ENCODE measurements at places on chromosomes 4 and X.
A peak's percentile ranks its signal among the peaks of the same experiment; 100 is the strongest.

DNA sequence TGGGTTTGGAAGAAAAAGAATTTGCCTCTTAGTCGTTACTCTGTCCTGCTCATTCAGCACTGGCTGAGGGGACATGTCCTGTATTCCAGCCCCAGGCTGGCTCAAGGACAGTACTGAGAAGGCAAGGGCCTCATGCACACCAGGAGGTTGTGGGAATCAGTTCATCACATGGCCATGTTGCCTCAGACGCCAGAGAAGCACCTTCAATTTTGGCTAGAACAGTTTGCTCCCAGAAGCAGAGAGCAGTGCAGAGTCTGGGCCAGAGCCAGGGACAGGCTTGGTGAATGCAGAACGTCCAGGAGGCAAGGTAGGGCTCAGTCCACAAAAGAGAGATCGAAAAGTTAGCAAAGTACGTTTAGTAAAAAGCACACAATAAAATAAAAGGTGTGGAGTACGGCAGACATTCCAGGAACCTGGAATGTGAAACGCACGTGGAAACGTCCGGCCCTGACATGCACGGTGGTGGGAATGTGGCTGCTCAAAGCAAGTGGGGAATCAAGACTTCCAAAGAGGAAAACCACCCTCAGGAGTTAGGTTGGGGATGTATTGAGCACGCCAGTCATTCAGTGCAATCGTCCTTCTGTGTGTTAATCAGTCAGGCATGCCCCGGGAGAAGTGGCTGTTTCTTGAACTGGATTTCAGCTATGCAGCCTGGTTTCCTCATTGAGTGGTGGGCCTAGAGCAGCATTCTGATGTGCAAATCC, 1.2 kb upstream of the SLC2A9 start:
- no peak for DNase-seq

DNA sequence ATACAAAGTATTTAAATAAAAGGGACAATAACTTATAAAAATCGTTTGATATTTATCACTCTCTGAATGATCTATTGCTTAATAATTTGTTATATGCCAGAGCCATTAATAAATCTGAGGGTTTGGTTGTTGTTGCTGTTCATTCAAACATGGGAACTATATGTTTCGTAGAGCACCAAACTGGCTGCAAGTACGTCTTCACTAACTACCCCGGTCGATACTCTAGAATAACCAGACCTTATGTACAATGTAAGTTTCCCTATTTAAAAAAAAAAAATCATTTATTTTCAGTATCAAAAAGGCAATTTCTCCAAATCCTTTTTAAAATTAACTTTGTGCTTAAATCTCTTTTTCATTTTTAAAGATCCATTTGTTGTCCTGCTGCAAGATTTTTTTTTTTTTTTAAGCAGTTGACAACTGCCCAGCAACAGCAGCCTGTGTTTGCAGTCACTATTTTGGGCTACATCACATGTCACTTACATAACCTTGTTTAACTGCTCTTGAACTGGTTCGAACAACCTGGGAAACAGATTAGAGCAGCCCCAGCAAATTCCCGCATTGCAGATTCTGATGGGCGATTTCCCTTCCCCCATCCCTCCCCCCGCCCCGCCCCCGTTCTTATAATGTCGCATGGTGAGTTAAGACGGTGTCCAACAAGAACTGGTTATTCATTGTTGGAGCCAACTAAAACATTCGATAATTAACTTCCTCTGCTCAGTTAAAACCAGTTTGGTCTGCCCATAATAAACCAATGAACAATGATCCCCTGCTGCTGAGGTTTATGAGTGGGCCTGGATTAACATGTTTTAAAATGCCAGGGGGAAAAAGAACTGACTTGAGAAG, 238.9 kb downstream of the NR3C2 start:
- DNase-seq: no peak

DNA sequence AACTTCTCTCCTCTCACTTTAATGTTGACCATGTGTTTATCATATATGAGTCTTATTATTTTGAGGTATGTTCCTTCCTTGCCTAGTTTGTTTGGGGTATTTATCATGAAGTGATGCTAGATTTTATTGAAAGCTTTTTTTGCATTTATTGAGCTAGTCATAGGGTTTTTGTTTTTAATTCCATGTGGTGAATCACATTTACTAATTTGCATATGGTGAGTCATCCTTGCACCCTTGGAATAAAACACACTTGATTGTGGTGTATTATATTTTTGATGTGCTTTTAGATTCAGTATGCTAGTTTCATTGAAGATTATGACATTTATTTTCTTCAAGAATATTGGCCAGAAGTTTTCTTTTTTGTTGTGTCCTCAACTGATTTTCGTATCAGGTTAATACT, 464.6 kb downstream of the PCDH18 start:
- DNase-seq: no peak

- DNase-seq: no peak
Observed at GRCh38 chr4:154611833-154612232, 623 bp downstream of the FGG start.

DNA sequence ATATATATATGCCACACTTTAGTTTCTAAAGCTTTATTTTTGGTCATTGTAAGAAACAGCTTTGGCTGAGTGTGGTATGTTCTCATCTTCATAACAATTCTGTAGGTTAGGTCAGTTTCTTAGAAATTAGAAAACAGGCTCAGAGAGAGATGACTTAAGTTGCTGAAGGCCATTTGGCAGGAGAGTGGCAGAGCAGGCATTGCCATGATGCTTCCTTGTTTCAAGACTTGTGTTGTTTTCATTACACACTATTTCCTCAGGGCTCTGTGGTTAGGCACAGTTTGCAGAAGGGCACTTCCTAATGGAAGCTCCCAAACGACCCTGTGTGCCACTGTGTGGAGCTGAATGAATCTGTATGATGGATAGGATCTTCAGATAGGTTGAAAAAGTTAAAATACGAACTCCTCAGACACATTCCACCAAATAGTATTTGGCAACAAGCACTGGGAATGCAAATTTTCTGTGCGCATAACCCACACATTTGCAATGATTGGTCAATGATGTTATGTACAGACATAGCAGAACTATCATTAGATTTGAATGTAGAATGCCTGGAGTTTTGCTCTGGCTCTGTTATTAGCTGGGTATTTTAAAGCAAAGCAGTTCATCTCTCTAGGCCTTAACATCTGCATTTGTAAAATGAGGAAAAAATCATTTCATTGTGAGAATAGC, 274.3 kb upstream of the HS3ST1 start:
- no peak for DNase-seq

- DNase-seq: no peak
Observed at GRCh38 chrX:111615227-111615626, 65.7 kb upstream of the ALG13 start.

GRCh38 chr4:150909116-150909515, 106.0 kb downstream of the LRBA start:
- DNase-seq: no peak

DNA sequence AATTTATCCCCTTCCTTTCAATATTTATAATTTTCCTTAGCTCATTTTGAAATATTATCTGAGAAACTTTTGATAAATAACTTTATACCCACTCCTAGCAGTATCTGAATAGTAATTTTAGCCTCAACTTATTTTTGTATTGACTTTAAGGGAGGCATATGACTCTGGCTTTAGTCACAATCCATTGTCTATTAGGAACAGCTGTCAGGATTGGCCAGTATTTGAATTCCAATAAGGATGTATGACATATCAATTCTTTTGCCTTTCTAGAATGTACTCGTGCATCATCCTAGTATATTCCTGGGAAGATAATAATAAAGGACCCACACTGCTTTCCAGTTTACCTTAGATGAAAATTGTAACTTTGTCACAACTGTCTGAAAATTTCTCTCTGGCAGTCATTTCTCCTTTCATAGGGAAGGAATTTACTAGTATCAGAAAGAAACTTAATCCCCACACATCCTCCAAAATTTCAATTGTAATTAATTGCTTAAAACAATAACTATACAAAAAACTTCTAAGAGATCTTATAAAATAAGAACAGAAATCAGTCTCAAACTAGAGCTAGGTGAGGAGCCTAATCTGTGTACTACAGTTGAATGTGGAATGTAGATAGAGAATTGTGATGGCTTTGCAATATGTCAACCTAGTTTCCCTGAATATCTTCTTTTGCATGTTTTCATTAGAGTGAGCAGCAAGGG, 121.0 kb upstream of the EPHA5 start:
- no peak for DNase-seq

- DNase-seq: no peak
Observed at GRCh38 chr4:104901961-104902605, 244.6 kb upstream of the TET2 start.

DNA sequence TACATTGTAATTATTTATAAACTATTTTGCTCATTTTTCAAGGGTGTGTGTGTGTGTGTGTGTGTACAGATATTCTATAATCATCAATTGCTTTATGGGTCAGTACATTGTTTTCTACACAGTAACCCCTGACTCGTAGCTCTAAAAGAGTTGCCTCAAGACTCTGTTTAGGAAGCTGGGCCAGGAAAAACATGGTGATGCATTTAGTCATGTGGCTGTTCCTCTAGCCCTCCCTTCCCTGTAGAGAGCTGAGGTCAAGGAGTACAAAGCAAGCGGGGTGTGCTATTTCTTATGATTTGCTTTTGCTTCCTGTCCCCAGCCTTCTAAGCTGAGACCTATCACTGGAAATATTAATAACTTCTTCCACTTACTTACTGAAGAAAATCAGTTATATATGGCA, 34.8 kb upstream of the SPANXD start:
- DNase-seq: no peak

DNA sequence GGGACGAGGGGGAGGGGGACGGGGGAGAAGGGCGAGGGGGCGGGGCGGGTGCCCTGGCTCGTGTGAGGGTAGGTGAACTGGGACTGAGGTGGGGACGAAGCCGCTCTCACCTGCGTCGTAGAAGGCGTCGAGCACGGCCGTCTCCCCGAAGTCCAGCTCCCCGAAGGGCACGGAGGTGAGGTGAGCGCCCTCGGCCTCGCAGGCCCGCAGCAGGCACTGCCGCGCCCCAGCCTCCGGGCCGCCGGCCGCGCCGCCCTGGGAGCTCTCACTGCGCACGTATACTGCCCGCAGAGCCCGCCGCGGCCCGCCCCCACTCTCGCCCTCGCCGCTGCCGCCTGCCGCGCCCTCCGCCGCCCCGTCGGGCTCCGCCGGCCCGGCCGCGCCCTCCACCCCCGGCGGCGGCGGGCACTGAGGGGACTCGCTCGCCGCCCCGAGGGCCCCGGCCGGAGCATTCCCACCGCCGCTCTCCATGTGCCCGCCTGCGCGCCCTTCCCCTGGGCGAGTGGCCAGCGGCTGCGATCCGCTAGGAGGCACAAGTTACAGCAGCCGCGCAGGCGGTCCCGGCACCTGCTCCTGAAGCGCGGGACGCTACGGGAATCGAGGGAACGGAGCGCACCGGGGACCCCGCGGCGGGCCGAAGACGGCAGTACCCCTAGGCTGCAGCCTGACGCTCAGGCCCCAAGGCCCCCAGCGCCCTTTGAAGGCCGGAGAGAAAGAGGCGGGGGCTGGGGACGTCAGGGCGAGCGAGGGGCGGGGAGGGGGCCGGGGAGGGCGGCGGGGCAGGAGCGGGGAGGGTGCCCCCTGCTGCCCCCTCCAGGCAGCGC, at the start of gene MAP3K15:
Gene MAP3K15 (minus strand): TSS at position 718 of the 824 bp plus-strand sequence. CDS start 247 bp downstream, at position 471.
- peak; percentile 29 for DNase-seq

- DNase-seq: no peak
Observed at GRCh38 chr4:1194010-1194900, 21.9 kb upstream of the SPON2 start.

DNA sequence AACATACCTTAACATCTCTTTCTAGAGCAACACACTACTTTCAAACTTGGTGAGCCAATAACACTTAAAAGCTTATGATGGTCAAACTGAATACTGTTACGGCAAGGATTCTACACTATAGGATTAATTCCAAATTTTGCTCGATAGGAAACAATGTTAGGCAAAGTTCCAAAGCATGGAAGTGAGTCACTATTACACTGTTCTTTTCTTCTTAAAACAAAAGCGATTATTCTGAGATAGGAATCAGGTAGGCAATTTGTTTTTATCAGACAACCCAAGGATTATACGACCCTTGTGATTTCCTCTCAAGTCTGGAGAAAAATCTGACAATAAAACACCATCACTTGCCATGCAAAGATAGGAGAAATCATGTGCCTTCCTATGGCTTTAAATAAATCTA, 81.5 kb downstream of the HUWE1 start:
- no peak for DNase-seq

- DNase-seq: no peak
Observed at GRCh38 chrX:106891762-106892460, 11.2 kb downstream of the RIPPLY1 start.

GRCh38 chr4:154506253-154506652, 14.7 kb upstream of the DCHS2 start:
- no peak for DNase-seq

- no peak for DNase-seq
Observed at GRCh38 chr4:120266602-120267001, 200.0 kb upstream of the MAD2L1 start.

DNA sequence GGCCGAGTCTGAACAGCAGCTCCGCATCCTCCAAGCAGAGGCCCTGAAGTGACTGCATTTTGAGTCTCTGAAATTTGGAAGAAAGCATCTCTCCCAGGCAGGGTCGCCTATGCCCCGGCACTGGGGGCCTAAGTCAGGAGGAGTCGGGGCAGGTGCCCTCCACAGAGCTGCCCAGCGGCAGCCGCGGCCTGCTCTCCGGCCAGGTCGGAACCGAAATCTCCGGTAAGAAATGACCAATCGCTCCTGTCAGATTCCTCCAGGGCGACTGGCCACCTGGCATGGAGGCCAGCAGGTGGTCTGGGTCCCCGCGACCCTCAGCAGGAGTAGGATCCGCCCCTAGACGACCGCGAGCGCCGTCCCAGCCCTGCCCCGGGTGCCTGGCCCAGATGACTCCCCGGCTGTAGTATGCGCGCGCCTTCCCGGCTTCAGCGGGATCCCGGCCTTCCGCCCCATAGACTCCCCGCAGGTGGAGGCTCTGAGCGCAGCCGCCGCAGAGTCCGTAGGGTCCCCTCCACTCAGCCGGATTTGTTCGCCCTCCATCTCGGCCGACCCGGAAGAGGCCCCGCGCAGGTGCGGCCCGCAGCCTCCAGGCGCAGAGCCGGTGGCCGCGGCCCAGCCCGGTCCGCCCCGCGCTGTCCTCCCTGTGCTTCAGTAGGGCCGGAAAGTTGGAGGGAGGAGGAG, 1.5 kb downstream of the NKX1-1 start:
- peak; percentile 30 for DNase-seq

- DNase-seq: no peak
Observed at GRCh38 chr4:80192937-80193336, 4.4 kb upstream of the PRDM8 start.

- no peak for DNase-seq
Observed at GRCh38 chr4:184382189-184382846, 92.0 kb downstream of the IRF2 start.

DNA sequence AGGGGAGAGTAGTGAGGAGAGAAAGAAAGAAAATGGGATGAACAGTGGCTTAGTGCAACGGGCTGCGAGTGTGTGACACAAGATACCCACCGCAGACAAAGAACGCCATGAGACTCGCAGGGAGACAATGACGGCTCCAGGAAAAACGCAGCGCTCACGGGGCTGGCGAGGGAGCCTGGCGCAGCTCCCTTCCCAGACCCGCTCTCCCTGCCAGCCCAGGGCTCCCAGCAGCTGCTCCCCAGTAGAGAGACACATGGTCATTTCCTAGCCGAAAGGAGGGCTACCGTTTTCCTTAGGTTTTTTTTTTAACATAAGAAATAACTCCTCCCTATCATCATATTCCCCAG, 149.5 kb downstream of the MAML3 start:
- no peak for DNase-seq

GRCh38 chrX:121869876-121870477, 822.6 kb downstream of the GLUD2 start:
- no peak for DNase-seq

All from mesothelial cell of epicardium (in vitro differentiated cells).